GM13977 (cell line): ENCODE measurements at places on chromosomes 11 and 22.

GRCh38 chr22:30402028-30402765 lies 5.4 kb downstream of the SEC14L2 start:
- DNase-seq, result no peak

GRCh38 chr22:34000879-34001526 lies 80.7 kb upstream of the LARGE1 start:
- no peak for DNase-seq

DNA sequence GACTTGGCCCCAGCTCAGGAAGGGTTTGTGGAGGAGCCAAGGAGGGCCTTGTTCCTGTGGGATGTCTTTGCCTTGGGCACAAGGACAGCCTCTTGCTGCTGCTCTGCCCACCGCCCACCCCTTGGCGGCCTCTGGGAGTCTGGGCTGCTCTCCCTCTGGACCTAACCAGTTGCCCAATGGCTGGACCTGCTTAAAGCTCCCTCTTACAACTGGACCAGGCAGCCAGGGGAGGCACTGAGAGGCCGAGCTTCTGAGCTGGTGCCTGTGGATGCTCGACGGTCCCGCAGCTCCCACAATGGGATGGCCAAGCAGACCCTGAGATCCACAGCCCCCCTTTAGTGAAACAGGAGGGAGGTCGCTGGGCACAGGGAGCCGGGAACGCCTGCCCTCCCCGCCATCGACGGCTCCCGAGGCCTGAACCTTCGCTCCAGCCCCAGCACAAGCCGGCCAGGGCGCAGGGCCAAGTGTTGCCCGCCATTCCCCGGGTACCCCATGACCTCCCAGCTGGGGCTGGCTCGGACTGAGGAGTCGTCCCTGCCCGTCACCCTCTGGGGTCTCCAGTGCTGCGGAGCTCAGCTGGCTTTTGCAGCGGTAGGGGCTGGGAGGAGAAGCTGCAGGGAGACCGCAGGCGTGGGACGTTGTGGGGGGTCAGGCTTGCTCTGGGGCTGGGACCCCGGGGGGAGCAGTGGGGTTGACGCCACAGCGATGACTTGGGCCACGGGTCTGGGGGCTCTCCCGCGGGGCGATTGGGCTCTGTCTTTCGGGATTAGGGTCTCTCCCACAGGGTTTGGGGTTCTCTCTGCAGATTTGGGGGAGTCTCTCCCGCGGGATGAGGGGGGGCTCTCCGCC lies 584 bp upstream of the GAL start:
- no peak for DNase-seq

GRCh38 chr11:98979205-98979604 lies 41.5 kb upstream of the CNTN5 start:
- DNase-seq, result no peak

- no peak for DNase-seq
Observed at GRCh38 chr11:133576351-133576750, 44.0 kb upstream of the OPCML start.
